Trophoblast cell (in vitro differentiated cells and primary cell): ENCODE measurements at places on chromosomes 4 and X.

DNA sequence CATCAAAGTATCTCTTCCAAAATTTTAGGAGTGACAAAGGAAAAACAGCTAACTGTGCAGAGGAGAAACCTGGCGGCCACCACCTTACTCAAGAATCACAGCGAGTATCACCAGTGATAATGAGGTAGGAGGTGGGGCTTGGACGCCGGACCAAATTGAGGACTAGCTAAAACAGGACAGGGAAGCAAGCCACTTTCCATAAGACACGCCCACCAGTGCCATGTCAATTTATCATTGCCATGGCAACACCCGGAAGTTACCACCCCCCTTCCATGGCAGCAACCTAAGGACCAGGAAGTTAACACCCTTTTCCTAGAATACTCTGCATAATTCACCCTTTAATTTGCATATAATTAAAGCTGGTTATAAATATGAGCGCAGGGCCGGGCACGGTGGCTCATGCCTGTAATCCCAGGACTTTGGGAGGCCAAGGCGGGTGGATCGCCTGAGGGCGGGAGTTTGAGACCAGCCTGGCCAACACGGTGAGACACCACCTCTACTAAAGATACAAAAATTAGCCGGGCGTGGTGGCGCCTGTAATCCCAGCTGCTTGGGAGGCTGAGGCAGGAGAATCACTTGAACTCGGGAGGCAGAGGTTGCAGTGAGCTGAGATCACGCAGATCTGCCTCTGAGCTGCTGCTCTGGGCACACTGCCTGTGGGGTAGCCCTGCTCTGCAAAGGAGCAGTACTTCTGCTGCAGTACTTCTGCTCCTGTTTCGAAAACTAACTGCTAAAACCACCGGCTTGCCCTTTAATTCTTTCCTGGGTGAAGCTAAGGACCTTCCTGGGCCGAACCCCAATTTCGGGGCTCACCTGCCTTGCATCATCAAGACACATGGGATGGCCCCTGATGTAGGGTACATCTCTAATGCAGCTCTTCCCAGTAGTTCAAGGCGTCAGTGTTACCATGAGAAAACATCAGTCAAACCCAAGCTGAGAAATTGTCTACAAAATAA, 116.7 kb downstream of the HMX1 start:
- no peaks in the 10 kb centered on the region for H3K36me3 ChIP-seq
- no peak for DNase-seq
- H3K4me1 ChIP-seq = no peaks in the 10 kb centered on the region
- H3K27ac ChIP-seq = no peak overlapping the region

GRCh38 chr4:140302151-140302859, 71.1 kb upstream of the SCOC start:
- H3K36me3 ChIP-seq = no peaks in the 10 kb centered on the region
- H3K27me3 ChIP-seq = no peaks in the 10 kb centered on the region
- no peak for DNase-seq
- H3K4me3 ChIP-seq = no peak overlapping the region
- no peak overlapping the region for H3K27ac ChIP-seq
- H3K4me1 ChIP-seq = no peaks in the 10 kb centered on the region

GRCh38 chr4:18529482-18529881, 507.9 kb upstream of the LCORL start:
- H3K36me3 ChIP-seq = no peaks in the 10 kb centered on the region
- DNase-seq = no peak
- no peak overlapping the region for H3K4me3 ChIP-seq
- no peaks in the 10 kb centered on the region for H3K27me3 ChIP-seq
- no peaks in the 10 kb centered on the region for H3K4me1 ChIP-seq
- H3K27ac ChIP-seq = no peak overlapping the region

- no peaks in the 10 kb centered on the region for H3K4me1 ChIP-seq
- DNase-seq = peak; percentile 18
- no peak overlapping the region for H3K4me3 ChIP-seq
- H3K27me3 ChIP-seq = no peaks in the 10 kb centered on the region
- no peak overlapping the region for H3K27ac ChIP-seq
Observed at GRCh38 chr4:118036336-118036735, 2.0 kb downstream of the NDST3 start.

DNA sequence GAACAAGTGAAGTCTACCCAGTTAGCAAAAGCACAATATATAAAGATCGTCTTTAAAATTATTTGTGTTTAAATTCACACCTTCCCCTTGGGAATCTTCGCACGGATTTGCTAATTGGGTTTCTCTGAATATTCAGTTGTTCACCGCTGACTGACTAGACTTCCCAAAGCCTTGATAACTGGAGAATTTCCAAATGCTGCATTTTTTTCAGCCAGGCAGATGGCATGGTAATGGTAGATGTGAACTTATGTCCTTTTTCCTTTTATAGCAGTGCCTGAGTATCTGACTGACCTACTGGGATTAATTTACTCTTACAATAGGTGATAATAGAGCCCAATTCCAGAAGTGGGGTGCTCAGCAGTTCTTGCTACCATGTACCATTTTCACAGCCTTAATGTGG, 548.1 kb downstream of the PACRGL start:
- no peaks in the 10 kb centered on the region for H3K4me1 ChIP-seq
- no peak overlapping the region for H3K4me3 ChIP-seq
- no peaks in the 10 kb centered on the region for H3K36me3 ChIP-seq
- no peak for DNase-seq
- no peaks in the 10 kb centered on the region for H3K27me3 ChIP-seq

GRCh38 chr4:139858436-139859205, 193.0 kb downstream of the MGST2 start:
- H3K4me3 ChIP-seq = no peak overlapping the region
- H3K27me3 ChIP-seq = no peaks in the 10 kb centered on the region
- no peaks in the 10 kb centered on the region for H3K4me1 ChIP-seq
- no peaks in the 10 kb centered on the region for H3K36me3 ChIP-seq
